ENCODE measurements at places on chromosomes 16 and 17. TPM values are rescaled to one million over a fixed set of nuclear protein-coding genes. Genes with fewer than 3 reads are reported as not detected.

The KRT17 gene
- total RNA-seq, result 0.27 TPM

The WSCD1 gene
- 46.8 TPM for total RNA-seq

The CACNG5 gene
- total RNA-seq, result 14.7 TPM

The ZFHX3 gene
- total RNA-seq, result 4.7 TPM

The SLFN14 gene
- 0.18 TPM for total RNA-seq

The GLP2R gene
- 0.18 TPM for total RNA-seq

All from cerebellum (tissue), 4 donors.